ENCODE measurements at places on chromosomes 4 and X.

GRCh38 chr4:32775049-32775448 is 2054.9 kb downstream of the PCDH7 start:
- DNase-seq = no peak

DNA sequence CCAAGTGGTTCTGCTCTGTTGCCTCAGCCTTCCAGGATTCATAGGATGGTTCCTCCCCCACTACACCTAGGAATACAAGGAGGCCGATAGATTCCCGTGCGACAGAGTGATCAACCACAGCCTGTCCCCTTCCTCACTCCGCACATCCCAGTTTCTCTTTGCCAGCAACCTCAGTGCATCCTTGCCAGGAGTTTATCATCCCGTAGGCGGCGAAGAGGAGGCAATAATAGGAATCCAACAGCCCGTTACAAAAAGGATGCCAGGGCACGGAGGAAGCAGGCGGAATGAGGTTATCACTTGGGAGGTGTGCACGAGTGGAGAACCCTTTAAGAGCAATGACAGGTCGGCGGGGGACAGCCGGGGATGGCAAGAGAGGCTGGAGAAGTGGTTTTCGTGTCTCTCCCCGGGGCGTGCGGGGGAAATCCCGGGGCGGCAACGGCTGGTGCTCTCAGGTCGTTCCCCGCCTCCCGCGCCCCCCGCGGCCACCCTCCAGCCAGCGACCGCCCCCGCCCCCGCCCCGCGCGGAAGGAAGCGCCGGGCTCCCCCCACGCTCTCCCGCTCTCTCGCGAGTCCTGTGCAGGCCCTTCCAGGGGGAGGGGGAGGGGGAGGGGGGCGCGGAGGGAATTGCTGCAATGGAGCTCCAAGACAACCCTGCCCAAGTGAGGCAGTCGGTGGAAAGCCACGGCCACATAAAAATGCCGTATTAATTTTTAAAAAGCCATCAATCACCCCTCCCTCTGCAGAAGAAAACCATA is 1.6 kb downstream of the PPP3CA start:
- peak; percentile 46 for DNase-seq

DNA sequence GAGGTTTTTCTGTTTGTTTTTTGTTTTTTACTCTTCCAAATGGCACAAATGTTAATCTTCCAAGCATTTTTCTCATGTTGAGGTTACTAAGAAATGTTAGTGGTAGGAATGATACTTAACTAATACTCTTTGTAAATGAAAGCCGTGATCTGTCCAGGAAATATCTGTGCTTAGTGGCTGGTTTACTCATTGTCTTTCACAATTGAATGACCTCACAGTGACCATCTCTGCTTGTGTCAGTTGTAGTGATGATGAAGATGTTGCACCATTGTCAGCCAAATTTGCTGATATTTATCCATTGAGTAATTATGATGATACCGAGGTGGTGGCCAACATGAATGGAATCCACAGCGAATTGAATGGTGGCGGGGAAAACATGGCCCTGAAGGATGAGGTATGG is 93.5 kb downstream of the TNIP2 start:
- DNase-seq = no peak

- peak; percentile 37 for DNase-seq
Observed at GRCh38 chr4:7828011-7828720, 111.5 kb downstream of the AFAP1 start.

DNA sequence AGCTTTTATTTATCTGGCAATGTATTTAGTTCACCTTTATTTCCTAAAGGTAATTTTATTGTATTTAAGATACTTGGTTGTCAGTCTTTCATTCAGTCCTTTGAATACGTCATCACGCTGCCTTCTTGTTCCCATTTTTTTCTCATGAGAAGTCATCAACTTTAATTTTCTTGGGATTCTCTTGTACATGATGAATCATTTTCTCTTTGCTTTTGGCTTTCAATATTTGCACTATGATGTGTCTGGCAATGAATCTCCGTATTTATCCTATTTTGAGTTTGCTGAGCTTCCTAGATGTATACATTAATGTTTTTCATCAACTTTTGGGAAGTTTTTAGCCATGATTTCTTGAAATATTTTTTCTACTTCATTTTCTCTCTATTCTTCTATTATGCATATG is 28.4 kb downstream of the CLDN2 start:
- DNase-seq = no peak

DNA sequence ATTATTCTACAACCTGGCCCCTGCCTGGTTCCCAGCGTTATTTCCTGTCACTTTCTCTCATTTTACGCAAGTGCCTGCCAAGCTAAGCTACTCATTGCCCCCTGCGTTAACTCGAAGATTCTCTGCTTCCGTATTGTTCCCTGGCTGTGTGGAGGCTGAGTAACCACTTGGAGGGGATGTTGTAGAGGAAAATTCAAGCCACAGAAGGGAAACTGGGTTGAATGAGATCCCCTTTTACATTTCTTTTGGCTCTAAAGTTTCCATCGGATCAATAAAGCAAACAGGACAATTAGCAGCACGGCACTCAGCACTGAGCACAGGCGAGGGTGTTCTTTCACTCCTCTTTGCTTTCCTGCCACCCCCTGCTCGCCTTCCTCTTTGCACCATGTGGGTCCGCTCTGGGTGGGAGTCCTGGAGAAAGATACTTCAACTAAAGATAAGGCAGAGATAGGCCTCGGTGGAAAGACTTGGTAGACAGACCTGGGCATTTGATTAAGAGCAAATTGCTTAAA is 4.2 kb upstream of the TMSB4X start:
- peak; percentile 90 for DNase-seq

- DNase-seq = no peak
Observed at GRCh38 chr4:88242144-88242543, 42.2 kb downstream of the PPM1K start.

DNA sequence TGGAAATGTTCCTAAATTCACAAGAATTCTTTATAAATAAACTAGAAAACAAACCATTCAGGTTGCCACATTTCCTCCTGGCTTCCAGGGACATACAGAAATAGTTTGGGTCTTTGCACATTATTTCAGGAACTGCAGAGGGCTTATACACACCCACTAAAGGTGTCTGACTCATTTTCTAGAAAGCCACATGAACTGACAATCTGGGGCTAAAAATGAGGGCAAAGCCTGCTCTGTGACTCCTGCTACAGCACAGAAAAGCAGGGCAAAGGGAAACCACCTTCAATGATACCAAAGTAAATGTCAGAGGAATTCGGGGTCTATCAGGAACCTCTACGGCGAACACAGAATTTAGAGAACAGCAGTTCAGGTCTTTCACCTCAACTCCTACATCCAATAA is 112.2 kb upstream of the MAP3K15 start:
- DNase-seq = no peak

- DNase-seq = no peak
Observed at GRCh38 chr4:152247271-152247975, 288.5 kb downstream of the FBXW7 start.

GRCh38 chrX:107842715-107843400 is 17.2 kb downstream of the MID2 start:
- DNase-seq = no peak

GRCh38 chr4:111215755-111216154 is 592.9 kb upstream of the PITX2 start:
- no peak for DNase-seq

DNA sequence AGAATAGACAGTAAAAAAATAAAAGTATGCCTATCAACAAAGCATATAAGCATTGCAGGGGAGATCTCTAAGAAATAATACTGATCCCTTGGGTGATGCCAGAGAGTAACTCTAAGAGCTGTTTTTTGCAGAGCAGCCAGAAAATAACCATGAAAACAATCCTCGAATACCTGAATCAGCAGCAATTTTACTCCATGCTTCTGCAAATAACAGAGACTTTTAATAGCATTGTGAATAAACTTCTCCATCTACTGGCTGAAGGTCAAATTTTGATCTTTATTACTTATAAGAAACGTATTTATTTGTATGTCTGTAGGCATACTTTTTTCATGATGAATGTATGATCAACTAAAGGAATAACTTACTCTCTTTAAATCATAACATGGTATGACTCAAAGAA is 334.5 kb downstream of the GALNTL6 start:
- no peak for DNase-seq

DNA sequence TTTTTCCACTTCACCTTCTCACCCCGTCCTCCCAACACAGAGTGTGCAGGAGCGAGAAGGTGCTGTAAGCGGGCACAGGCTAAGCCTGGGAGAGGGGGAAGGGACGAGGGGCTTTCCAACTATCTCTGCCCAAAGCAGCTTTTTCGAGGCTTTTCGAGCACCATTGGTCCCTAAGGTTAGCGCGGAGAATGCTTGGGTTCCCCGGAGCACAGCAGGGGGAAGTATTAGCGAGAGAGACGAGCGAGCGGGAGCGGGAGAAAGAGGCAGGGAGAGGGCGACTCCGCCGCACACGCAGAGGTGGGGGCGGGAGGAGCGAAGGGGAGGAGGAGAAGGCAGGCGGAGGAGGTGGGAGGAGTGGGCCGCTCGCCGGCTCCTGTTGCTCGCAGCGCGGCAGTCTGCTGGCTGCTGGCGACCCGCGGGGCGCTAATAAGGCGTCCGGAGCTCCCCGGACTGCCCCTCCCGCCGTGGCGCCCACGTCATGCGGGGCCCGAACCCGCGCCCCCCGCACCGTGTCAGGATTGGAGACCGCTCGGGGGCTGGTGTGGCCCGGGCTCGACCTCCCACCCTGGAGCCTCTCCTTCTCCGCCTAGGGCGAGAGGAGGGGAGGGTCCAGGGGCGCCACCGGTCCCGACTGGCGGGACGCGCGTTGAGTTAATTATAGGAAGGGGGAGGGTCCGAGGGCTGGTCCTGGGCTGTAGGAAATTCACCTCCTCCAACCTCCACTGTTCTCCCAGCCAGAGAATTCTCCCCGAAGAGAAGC is at the start of gene ADAMTS3:
ADAMTS3 (minus strand) TSS at position 263 of the 760 bp plus-strand sequence. CDS start 459 bp downstream, outside the sequence.
- no peak for DNase-seq

DNA sequence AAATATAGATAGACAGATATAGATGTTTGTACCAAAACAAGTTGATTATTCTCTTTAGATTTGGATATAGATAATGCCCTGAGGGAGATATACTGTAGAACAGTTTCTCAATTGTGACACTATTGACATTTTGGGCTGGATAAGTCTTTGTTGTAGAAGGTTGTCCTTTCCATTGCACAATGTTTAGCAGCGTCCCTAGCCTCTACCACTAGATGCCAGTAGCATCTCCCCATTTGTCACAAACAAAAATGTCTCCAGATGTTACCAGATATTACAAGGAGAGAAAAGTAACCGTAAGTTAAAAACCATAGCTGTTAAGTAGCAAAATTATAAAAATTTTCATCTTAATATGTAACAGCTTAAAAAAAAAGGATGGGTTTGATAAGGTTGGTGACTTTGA is 2595.3 kb downstream of the ARAP2 start:
- no peak for DNase-seq

- peak; percentile 23 for DNase-seq
Observed at GRCh38 chr4:154618708-154619315, 6.4 kb upstream of the FGG start.

- DNase-seq = no peak
Observed at GRCh38 chr4:159562366-159562765, 459.5 kb downstream of the RAPGEF2 start.

GRCh38 chr4:40887764-40888131 is 138.0 kb downstream of the NSUN7 start:
- DNase-seq = no peak

- DNase-seq = no peak
Observed at GRCh38 chr4:89800527-89801103, 36.3 kb downstream of the SNCA start.

DNA sequence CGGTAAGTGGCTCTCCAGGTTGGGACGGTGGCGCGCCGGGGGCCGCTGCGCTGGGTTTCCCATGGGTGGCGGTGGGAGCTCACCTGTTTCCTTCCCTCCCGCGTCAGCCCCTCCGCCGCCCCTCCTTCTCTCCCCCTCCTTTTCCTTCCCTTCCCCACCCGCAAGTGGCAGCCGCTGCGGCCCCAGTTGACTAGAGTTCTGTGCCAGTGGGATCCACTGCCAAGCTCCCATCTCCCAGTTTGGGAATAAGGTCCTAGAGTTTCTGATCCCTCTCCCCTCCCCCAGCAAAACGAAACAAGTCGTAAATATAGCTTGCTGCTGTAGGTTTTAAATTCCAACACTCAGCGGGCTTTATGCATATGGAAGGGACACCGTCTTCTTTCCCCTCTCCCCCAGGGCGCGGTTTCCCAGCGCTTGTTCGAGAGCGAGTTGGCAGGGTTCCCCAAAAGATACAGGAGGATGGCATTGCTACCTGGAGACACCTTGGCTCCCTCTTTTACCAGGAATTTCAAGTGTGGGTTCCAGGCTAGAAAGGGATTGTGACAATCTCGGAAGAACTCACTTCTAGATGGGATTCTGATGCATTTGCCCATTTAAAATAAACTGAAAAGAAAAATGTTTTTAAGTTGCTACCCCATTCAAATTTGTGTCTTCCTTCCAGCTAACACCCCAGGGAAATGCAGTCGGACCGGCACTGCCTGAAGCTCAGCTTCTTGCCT is 1.2 kb downstream of the TLL1 start:
- no peak for DNase-seq

DNA sequence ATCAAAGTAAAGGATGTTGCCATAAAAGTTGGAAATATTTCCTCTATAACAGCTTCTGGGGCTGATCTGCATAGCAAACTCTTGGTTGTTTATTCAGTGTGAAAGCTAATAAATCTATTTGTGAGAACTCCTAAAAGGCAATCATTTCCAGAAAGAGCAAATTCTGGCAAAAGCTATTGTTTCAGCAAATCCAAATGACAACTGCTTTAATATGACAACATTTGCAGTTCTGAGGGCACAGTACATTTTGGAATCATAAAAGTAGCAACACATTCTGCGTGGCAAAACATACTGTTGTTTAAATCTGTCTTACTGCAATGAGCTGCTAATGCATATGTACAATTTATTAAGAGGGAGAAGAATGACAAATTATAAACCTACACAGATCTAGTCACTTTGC is 818.1 kb downstream of the FSTL5 start:
- no peak for DNase-seq

DNA sequence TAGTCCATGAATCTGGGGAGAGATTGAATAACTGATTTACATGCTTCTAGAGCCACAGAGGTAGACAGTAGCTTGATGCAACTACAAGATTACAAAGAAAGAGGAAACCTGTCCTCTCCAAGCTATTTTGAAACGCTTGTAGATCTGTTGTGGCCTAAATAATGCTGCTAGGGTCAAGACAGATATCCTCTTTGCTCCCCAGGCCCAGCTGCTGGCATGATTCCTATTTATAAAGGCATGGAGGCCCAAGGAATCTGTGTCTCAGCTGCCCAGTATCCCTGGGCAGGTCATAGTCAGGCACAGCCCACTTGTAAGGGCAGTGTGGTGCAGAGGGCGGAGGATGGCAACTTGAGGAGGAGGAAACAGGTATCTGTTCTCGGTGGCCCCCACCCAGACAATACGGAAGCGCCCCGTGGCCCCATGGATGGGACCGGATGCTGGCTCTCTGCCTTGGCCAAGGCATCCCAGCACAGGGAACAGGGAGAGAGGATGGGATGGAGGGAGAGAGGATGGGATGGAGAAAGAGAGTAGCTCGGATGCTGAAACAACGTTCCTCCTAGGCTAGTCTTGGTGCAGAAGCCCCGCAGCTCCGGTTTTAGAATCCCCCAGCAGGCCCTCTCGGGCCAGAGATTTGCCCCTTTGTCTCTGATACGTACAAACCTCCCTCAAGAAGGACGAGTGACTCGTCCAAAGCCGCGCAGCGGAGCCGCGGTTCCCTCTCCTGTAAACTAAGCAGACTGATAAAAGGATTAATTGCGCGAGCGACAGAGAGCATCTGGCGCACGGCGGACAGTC is 767 bp upstream of the SMIM20 start:
- DNase-seq = peak; percentile 61

- DNase-seq = no peak
Observed at GRCh38 chrX:153769158-153769864, 5.3 kb downstream of the PLXNB3 start.
